Uterus (tissue), 4 donors: ENCODE measurements at places on chromosomes 7 and 10. TPM values are rescaled to one million over a fixed set of nuclear protein-coding genes. Genes with fewer than 3 reads are reported as not detected.

GRCh38 chr7:49821181-49821580 is 47.7 kb downstream of the VWC2 start:
- no peak for DNase-seq

DNA sequence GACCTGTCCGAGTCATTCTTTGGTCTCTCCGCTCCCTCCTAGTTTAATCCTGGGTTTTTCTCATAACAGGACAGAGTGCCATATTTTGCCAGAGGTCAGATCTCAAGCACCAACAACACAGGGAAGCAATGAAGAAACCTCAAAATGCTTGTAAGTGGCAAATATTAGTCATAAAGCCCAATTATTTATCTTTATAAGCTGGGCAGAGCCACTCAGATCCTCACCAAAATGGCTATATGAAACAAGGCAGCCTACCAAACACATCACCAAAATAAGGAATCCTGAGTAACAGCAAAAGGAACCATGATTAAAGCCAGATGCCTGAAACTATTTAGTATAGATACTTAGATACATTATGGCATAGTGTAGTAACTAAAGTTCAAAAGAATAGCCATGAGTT is 4.7 kb downstream of the ECD start:
- no peak for DNase-seq

- no peak for DNase-seq
Observed at GRCh38 chr10:71087622-71088021, 124.7 kb upstream of the UNC5B start.

DNA sequence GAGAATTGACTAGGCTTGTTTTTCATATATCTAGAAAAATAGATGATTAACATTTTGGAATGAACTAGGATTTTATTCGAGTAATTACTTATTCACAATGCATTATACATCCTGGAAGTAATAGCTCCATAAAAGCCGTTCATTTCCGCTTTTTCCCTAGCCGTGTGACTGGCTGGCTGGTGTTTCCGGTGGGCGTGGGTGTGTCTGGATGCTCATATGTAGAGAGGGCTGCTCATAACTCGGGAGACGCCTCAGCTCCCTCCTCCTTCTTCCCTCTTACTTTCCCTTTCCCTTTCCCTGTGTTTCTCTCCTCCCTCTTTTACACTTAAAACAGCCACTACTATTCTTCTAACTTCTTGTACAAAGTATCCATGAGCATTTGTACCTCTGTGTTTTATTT is 187.7 kb upstream of the VSTM2A start:
- DNase-seq = no peak

GRCh38 chr10:123427165-123427786 is 238.9 kb upstream of the GPR26 start:
- no peak for DNase-seq

Gene DNA2
- 20.7 TPM for total RNA-seq
